Activated CD4-positive, alpha-beta T cell treated with anti-CD3 and anti-CD28 coated beads for 36 hours (primary cell): ENCODE measurements at places on chromosomes 1 and 21. TPM values are rescaled to one million over a fixed set of nuclear protein-coding genes. Genes with fewer than 3 reads are reported as not detected.

- DNase-seq = no peak
Measured at GRCh38 chr1:10935246-10935645, 77.2 kb upstream of the TARDBP start.

GRCh38 chr1:53372501-53372951, 44.7 kb upstream of the LRP8 start:
- no peak for DNase-seq

DNA sequence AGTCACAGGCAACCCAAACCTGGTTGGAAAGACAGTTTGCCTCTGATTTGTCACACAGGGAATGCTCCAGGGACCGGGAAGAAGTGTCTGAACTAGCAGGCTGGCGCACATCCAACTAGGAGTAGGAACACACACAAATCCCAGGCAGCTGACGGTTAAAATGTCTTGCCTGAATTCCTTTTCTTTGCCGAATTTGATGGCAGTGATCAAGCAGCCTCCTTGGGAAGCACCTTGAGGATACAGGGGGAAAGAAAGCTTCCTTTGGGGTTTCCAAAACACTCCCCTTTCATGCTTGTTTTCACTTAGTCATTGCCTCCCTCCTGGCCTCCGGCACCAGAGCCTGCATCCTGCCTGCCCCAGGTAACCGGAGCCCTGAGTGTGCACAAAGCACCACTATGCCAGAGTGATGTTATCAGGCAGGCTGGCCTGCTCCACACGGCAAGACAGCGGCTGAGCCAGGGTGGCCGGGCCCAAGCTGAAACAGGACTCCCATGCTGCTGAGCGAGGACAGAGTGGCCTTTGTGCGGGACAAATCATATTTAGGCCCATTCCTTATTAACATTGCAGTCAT, 193.8 kb downstream of the LMX1A start:
- no peak for DNase-seq

Gene BRINP2
- not detected for total RNA-seq

DNA sequence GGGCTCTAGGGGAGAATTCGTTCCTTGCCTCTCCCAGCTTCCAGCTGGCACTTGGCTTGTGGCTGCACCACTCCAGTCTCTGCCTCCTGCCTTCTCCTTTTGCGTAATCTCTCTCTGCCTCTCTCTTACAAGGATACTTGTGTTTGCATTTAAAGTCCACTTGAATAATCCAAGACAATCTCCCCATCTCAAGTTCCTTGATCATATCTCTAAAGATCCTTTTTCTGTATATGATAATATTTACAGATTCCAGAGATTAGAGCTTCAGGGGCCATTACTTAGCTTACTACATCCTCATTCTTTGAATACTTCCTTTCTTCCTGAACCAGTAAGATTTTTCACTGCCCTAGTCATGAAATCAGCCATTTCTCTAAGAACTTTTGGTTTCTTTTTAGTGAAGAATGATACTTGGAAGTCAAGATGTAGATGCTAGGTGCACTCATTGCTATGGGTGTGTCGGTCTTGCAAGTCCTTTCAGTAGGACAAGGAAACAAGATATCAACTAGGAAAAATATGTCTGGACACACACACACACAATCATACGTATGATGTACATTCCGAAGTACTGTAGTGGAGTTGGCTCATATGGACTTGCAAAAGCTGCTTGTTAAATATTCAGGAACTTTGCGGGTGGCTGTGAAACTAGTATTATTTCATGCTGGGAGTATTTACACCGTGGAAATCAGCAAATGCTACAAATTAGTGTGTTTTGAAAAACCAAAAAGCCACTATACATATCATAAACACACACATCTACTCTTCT, 20.8 kb upstream of the RLF start:
- no peak for DNase-seq

GRCh38 chr1:153350321-153350957, 1.8 kb upstream of the PGLYRP4 start:
- DNase-seq = no peak

GRCh38 chr21:46184625-46185555, 631 bp upstream of the SPATC1L start:
- DNase-seq = peak; percentile 75

DNA sequence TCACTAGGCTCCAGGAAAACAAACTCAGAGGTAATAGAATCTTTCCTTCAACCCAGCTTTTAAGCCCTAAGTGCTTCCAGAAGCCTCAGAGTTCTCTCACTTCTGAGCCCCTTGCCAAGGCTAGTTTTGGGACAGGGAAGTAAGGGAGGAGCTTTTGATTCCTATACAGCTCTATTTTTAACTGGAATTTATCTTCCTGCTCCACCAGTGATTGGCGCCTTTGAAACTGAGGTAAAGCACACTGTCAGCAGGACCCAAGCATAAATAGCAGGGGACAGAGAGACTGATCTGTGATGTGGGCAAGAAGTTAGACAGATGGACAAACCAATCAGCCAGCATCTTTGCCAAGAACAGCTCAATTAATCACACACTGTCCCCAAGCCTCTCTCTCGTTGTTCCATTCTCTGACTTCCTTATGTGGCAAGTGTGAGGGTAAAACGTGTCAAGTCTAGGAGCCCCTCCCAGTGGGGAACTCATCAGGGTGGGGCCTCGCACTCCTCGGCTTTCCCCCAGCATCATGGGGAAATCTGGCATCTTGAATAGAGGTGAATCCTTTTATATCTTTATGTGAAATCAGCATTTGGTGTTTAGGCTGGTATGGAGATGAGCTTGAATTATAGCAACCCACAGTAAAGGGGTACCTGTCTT, 40.2 kb upstream of the MPZL1 start:
- DNase-seq = no peak

Gene PYGO2
- total RNA-seq = 25.6 TPM

GRCh38 chr1:85144351-85144750, 56.5 kb downstream of the SYDE2 start:
- DNase-seq = no peak

GRCh38 chr1:110455151-110455550, 4.2 kb downstream of the PROK1 start:
- DNase-seq = no peak

DNA sequence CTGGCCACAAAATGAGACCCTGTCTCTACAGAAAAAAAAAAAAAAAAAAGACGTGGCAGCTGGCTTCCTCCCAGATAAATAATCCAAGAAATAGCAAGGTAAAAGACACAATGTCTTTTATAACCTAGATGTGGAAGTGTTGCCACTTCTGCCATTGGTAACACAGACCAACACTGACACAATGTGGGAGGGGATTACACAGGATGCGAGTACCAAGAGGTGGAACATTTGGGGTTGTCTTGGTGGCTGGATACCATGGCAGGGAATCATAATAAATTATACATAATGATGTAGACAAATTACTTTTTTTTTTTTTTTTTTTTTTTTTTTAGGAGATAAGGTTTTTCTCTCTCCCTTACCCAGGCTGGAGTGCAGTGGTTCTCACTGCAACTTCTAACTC, 6.0 kb upstream of the NEXN start:
- DNase-seq = no peak

DNA sequence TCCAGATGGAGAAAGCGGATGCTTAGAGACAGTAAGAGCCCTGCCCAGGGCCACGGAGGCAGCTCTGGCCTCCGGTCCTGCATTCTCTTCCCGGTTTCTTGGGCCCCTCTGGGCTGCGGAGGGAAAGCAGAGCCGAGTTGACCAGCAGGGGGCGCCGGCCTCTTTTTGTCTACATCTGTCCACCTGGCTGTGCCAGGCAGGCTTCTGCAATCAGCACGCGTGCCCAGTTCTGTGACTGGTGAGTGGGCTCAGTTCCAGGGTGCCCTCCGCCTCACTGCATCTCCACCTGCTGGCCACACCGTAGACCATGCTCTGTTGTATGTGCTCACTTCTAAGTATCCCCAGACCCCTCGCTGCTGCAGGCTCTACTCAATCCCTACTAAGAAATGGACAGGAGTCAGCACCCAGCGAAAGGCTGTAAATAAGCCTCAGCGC, 6.7 kb upstream of the HUNK start:
- DNase-seq = peak; percentile 88

Gene VAV3
- total RNA-seq = 1.9 TPM

Gene AK5
- total RNA-seq = 9.9 TPM

Gene PCP4L1
- total RNA-seq = 0.27 TPM

DNA sequence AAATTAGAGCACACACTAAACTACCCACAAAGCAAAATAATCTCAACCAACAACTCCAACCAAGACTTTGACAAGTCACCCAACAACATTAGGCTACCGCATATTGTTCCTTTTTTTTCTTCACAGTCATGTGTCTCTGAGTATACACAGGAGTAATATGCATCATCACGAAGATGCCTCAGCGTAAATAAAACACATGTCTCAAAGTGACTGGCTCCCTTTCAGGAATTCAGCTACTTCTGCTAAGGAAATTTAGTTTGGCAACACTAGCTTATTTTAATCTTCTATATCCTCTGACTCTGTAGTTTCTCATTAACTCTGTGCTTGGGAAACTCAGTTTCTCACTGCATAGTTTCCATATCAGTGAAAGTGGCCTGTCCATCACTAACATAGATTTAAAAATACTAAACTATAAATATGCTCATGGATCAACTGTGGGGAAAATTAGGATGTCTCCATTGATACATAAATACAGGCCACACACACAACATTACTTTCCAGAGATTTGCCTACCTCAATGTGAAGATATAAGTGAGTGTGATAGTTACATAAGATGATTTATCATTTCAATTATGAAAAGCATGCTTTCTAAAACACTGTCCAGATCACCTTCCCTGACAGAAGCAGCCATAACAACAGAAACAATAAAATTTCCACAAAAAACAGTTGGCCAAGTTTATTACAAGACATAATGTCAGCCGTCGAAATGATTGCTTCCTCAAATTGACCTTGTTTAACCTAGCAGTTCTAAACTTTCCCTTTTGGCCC, 113.2 kb downstream of the PTGER3 start:
- DNase-seq = no peak

GRCh38 chr1:16289959-16290358, 53.0 kb upstream of the CPLANE2 start:
- no peak for DNase-seq

- DNase-seq = no peak
Measured at GRCh38 chr1:153799566-153800465, 24.6 kb downstream of the SLC27A3 start.

GRCh38 chr1:7669559-7670311, 101.4 kb upstream of the VAMP3 start:
- peak; percentile 79 for DNase-seq

GRCh38 chr1:218444588-218444987, 99.5 kb downstream of the TGFB2 start:
- no peak for DNase-seq

DNA sequence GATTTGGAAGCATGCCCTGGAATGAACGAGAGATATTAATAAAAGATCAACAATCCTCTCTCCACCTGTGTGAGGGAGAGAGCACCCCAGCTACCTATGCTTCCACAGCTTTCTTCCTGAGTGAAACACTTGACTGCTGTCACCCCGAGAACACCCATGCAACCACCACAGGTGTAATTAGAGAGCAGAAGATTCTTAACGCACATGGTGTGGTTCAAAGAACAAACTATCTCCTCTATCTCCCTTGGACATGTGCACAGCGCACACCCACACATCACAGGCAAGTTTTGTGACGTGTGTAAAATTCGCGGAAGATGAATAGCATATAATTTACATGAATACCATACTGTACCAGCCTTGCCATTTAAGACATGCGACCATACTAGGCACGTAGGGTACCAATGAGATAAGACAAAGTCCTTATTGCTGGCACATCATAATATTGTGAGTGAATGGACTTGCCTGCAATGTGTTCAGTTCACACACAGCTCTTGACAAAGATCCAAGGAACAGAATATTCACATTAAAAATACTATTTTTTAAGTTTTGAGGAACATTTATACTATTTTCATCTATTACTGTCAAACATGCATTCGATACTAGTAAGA, 11.6 kb downstream of the ERRFI1 start:
- no peak for DNase-seq

Gene SAMD11
- not detected for total RNA-seq

DNA sequence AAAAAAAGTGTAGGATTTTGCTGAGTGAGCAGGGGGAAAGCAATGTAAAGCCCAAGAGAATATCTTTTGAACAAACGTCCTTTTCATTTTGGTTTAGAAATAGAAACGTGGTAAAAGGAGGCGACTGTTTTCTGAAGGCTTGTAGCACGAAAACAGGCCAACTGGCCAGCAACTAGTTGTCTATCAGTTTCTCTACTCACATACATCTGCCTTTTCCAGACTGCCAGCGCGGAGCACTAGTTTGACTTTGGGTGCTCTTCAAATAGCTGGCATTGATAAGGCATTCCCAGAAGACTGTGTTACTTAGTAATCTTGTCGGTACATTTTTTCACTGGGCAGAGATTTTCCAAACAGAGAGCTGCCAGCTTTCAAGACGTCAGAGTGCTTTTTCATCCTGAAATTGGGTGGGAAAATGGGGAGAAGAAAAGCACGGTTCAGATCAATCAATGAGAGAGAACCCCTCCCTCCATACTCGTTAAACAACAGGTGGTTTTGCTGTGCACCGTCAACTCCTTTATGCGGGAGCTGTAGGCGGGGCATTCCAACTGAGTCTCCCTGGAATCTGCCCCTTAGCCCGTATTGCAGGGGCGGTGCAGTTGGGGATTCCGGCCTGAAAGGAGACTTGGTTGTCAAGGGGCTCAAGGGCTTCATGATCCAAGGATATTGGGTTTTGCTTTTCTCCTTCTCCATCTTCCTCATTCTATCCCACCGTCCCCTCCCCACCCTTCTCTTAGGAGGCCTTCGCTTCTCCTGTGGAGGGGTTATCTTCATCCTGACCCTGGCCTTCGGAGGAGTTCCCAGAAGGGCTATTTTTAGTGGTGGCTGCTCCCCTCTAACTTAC, 884 bp upstream of the LRRC8C start:
- no peak for DNase-seq
